CD4-positive, alpha-beta T cell treated with Interleukin-6 at 100 ng/mL for 8 hours (primary cell): ENCODE measurements at places on chromosomes 2 and 18.

DNA sequence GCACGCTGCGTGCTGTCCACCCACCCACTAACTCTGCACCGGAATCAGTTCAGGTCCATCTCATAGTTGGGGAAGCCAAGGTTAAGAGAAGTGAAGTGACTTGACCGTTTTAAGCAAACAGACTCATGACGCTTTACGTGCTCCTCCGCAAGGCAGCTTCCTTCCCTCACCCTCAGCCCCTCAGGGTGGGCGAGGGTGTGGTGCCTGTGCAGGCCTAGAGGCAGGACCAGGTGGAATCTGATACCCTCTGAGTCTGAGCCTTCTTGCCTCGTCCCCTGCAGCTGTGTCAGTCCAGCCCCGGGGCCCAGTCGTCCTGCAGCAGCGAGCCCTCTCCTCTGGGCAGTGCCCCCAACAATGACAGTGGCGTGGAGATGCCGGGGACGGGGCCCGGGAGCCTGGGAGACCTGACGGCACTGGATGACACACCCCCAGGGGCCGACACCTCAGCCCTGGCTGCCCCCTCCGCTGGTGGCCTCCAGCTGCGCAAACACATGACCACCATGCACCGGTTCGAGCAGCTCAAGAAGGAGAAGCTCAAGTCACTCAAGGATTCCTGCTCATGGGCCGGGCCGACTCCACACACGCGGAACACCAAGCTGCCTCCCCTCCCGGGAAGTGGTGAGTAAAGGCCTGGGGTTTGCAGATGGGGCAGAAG is 250.5 kb downstream of the GLI2 start:
- DNase-seq, result no peak

DNA sequence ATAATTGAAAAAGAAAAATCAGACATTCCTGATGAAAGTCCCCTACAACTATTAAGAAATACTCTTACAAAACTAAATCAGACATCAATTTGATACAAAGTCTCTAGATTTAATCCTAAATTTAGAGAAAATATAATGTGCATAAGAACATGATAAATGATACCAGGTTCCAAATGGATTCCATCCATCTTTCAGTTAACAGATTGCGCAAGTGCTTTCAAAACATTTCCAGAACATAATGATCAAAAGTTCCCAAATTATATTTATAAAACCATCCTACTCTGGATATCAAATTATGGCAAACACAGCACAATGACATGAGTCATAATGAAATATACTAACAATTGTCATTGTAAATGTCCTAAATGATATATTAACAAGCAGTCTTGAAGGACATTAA is 151.0 kb upstream of the GYPC start:
- no peak for DNase-seq

- no peak for DNase-seq
Observed at GRCh38 chr2:151843691-151844061, 15.5 kb upstream of the ARL5A start.

GRCh38 chr2:104337869-104338268 is 516.0 kb upstream of the POU3F3 start:
- DNase-seq, result no peak

DNA sequence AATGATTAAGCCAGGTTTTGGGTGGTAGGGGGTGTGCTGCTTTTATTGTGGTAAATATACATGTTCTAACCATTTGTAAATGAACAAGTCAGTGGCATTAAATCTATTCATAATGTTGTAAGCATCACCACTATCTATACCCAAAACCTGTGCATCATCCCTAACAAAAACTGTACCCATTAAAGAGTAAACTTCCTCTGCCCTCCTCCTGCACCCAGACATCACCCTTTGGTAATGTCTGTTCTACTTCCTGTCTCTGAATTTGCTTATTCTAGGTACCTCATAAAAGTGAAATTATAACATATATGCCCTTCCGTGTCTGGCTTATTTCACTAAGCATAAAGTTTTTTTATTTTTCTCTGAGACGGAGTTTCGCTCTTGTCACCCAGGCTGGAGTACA is 14.1 kb downstream of the RIF1 start:
- DNase-seq, result peak; percentile 46

GRCh38 chr2:234469251-234469845 is 27.5 kb downstream of the ARL4C start:
- DNase-seq, result no peak

DNA sequence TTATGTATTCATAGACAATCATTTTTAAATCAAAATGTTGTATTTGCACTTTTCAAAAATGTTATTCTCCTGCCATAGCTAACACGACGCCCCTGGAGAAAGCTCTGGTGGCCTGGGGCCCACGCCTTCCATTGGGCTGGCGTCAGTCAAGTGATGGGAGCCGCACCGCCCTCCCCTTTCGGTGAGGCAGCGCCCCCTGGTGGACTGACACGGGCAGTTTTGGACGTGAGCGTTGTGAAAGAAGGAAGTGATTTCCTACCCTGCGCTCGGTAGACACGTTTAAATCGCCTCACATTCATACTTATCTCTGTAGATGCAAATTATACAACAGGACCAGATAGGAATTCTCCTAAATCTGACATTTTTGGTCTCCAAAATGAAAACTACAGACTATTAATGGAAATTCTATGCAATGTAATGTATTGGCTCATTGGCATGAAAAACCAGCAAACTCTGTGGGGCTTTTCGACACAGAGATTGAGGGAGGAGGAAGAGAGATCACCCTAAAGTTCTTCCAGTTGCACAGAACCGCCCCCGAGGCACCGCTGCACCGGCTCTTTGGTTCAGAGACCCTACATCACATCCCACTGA is 326.2 kb upstream of the SOX11 start:
- no peak for DNase-seq

DNA sequence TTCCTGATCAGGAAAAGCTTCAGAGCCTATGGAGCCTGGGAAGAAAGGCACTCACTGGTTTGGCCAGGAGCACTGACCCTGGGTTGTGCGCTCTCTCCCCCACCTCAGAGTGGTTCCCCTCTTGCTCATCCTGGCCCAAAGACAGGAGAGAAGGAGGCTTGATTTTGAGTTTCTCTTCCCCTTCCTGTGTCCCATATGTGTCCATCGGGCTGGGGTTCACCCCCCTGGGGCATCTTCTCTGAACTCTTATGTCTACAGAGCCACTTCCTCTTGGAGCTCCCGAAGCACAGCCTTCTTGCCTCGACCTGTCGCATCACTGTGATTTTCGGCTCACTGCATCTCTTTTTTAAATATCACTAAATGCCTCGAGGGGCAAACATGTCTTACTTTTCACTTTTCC is 692.3 kb downstream of the RNF144A start:
- DNase-seq, result no peak

- DNase-seq, result no peak
Observed at GRCh38 chr2:41621095-41621494, 426.7 kb upstream of the PKDCC start.

- DNase-seq, result no peak
Observed at GRCh38 chr2:195322324-195322723, 334.7 kb upstream of the SLC39A10 start.

DNA sequence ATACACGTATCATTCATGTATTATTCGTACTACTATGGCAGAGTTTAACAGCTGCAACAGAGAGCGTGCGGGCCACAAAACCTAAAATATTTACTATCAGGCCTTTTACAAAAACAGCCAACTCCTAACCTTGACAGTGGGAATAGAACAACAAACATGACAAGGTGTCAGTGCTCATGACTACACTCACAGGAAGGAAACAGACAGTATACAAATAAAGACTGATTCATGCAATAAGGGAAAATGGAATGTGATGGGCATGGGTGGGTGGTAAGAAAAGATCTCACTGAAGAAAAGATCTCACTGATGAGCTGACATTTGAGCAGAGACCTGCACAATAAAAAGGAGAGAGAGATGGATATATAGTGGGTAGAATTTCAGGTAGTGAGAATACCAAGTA is 347.8 kb downstream of the ALK start:
- no peak for DNase-seq

GRCh38 chr2:226678422-226678821 is 121.2 kb downstream of the IRS1 start:
- DNase-seq, result no peak

DNA sequence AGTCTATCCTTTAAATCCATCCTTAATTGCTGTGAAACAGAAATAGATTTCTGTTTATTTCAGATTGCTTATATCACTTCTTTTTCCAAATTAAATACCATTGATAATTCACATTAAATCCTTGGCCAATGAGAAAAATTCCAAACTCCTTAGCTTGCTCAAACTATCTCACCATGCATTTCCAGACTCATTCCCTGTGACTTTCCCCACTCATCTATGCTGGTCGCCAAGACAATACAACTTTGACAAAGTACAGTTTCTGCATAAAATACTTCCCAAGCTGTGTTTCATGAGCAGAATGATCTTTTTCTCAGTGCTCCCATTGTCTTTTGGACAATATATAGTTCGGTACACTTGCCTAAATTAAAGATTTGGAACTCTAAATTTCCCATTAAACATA is 575.6 kb downstream of the CPS1 start:
- DNase-seq, result no peak

DNA sequence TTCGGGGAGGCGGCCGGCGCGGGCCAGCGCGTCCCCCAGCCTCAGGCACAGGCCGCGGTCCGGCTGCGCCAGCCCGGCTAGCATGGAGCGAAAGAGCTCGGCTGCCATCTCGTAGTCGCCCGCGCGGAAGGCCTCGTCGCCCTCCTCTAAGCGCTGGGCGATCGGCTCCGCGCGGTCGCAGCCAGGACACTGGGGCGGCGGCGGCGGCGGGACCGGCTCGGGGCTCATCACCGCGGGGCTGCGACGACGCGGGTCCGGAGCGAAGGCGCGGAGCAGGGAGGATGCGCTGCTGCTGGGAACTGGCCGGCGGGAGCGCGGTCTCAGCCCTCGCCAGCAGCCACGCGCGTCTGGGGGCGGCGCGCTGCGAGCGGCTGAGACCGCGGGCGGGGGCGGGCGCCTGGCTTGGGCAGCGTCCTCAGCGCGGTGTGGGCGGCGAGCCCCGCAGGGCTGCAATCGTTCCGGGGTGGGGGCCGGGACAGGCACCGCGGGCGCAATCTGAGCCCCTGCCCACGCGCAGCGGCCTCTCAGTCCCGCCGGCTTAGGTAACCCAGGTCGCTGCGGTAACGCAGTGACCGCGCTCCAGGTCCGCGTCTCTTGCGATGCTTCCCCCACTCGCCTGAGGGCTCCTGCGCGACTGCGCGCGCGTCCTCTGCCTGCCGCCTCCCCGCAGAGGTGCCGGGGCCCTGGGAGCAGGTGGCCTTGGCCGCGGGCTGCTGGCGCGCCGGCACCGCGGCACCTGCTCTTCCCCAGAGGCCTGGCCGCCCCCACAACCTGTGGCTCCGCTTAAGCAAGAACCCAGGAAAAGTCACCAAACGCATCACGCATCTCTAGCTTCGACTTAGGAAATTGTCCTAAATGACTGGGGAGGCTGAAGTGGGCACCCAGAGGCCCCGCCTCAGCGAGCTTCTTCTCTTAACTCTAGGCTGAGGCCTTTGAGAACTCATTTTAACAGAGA is at the start of gene LONRF2:
TSS of gene LONRF2 (minus strand) at position 636 of the 955 bp plus-strand sequence. CDS start at position 228, 408 bp downstream.
- no peak for DNase-seq

GRCh38 chr18:5253910-5254309 is 41.6 kb downstream of the ZBTB14 start:
- no peak for DNase-seq

GRCh38 chr2:169478339-169478738 is 955 bp upstream of the BBS5 start:
- DNase-seq, result no peak

DNA sequence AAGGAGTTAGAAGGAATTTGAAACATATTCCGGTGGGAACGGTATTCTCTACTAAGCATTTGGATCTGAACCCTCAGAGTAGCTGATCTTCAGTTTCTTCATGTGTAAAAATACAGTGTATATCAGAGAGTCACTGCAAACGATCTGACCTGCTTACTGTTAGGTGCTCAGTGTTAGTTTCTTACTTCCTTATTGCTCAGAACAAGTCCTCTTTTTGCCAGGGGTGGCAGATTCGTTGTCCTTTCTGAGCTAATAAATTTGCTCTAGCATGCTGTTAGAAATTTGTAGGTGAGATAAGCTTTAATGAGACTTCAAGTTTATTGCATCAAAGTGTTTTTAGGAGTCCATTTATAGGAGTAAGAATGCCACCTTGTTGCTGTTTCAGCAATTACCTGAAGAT is 15.8 kb downstream of the PLEKHA3 start:
- DNase-seq, result no peak

DNA sequence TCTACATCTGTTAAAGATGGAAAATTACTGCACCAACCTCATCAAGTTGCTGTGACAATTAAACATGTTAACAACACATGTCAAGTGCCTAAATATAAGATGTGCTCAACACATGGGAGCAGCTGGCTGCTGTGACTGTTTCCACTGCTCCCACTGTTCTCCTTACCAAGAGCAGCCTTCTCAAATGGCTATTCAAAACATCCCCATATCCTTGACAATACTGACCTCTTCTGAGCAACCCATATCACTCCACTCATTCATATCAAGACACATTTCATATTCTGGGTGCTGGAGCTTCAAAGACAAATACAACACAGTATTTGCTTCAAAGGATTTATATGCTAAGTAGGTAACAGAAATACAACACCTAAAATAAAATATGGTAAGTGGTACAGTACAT is 60.3 kb downstream of the PIAS2 start:
- DNase-seq, result no peak

GRCh38 chr18:27447451-27447881 is 262.4 kb upstream of the CHST9 start:
- no peak for DNase-seq

GRCh38 chr2:207219081-207219630 is 53.4 kb upstream of the KLF7 start:
- DNase-seq, result no peak

GRCh38 chr2:148953426-148953825 is 78.4 kb downstream of the KIF5C start:
- no peak for DNase-seq

DNA sequence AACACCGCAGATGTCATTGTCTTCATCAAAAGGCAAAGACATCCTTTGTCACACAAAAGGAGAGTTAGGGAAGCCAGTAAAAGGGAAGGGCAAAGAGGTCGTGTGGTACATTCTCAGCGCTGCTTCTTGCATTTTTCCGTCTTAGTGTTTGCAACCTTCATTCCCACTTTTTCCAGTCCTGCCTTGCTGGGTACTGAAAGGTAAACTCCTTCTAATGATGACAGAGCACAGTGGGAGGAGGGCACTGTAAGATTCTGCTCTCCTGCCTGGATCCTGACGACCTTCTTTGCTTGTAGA is 424.3 kb upstream of the MEX3C start:
- DNase-seq, result no peak

DNA sequence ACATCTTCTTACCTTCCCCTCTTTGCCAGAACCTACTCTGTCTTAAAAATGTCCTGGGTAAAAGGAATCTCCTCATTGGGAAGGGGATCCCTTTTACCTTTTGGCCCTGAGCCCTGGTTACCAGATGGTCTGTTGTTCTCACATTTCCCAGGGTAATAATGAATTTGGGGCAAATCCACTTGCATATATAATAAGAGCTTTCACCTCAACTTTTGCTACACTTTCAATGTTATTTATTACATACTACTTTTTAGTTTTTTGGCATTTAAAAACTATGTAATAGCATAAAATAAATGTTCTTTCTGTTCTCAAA is 15.0 kb downstream of the CERS6 start:
- DNase-seq, result no peak
